ENCODE measurements at places on chromosomes 3 and 15.
A peak's percentile ranks its signal among the peaks of the same experiment; 100 is the strongest.

- DNase-seq = no peak
These were observed 185.1 kb upstream of the GALNT15 start for GRCh38 chr3:15989419-15989818.

DNA sequence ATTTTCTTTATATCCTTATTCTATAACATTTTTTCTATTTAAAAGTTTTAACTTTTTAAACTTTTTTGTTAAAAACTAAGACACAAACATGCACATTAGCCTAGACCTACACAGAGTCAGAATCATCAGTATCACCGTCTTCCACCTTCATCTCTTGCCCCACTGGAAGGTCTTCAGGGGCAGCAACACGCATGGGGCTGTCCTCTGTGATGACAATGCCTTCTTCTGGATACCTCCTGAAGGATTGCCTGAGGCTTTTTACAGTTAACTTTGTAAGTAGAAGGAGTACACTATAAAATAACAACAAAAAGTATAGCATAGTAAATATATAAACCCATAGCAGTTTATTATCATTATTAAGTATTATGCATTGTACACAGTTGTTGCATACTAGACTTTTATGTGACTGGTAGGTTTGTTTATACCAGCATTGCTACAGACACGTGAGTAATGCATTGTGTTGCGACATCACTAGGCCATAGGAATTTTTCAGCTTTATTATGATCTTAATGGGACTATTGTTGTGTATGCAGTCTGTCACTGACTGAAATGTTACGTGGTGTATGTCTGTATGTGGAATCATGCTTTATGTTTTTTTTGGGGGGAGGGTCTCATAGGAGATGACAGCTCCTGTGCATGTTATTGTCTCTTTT, 18.2 kb downstream of the ATP1B3 start:
- no peak for DNase-seq

DNA sequence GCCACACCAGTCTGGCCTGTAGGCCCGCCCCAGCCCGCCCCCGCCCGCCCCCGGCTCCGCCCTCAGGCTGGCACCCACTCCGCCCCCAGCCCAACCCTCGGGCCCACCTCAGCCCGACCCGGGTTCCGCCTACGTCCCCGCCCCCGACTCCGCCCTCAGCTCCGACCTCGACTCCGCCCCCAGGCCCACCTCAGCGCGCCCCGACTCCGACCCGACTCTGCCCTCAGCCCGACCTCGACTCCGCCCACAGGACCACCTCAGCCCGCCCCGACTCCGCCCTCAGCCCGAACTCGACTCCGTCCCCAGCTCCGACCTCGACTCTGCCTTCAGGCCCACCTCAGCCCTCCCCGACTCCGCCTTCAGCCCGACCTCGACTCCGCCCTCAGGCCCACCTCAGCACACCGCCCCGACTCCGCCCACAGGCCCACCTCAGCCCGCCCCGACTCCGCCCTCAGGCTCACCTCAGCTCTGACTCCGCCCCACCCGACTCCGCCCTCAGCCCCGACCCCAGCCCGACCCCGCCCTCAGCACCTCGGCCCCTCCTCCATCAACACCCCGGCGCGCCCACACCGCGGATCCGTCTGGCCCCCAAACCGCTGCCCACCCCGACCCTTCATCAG, at the start of gene RAB43:
Gene RAB43, minus strand, starts transcription at position 13 of the 620 bp plus-strand sequence. CDS start 315 bp downstream, outside the sequence.
- DNase-seq = peak; percentile 97

- no peak for DNase-seq
These were observed 29.3 kb downstream of the PLA2G4D start for GRCh38 chr15:42065033-42065432.

- DNase-seq = no peak
These were observed 4.8 kb upstream of the ZMAT3 start for GRCh38 chr3:179076243-179077027.

All from H54 (cell line).